Endodermal cell (in vitro differentiated cells): ENCODE measurements at places on chromosomes 3 and 15. TPM values are rescaled to one million over a fixed set of nuclear protein-coding genes. Genes with fewer than 3 reads are reported as not detected.

DNA sequence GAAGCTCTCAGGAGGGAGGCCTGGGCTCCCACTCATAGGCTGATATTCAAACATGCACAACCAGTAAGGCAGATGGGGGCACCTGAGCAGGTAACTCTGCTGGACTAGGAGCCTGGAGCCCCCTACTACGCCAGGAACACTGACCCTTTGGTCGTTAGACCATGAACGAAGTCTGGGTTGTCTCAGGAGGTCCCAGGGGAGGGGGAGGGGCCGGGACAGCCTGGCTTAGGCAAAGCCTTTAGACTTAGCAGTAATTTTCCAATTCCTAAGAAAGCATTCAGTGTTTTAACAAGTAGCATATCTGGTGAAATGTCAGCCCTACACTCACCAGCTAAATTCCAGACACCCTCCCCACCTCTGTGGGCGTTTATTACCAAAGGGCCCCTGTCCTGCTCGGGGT lies 67.4 kb upstream of the ST8SIA2 start:
- no peak overlapping the region for H3K4me3 ChIP-seq
- no peaks in the 10 kb centered on the region for H3K36me3 ChIP-seq

DNA sequence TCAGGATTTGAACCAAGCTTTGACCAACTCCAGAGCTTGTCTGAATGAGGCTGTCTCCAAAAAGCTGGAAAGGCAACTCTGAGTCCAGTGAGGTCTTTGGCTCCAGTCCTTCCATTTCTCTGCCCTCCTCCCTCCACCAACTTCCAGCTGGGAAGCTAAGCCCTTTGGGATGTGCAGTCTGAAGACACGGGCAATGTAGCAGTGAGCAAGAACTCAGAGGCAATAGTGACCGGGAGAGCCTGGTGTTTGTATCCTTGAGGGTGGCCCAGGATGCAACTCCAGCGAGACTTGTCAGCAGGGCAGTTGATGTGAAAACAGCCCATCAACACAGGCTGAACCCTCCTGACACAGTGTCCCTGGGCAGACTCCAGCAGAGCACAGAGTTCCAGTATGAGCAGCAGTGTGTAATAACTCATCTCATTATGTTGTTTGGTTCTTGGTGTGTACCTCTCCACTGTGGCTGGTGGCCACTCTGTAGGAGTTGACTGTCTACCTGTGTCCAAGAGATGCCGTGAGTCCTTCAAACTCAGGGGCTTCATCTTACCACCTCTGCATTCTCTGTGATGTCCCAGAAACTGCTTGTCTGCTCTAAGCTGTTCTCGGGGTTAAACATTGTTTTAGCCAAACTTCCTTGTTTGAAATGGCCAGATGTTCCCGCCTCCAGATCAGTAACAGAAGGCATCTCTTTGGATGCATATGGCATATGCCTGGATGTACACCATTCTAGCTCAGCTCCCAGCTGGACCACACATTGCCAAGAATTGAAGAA lies 6.6 kb downstream of the CDCP1 start:
- DNase-seq = no peak
- H3K4me3 ChIP-seq = no peak overlapping the region
- H3K27me3 ChIP-seq = peaks cover 11% of the 10 kb centered on the region
- H3K27ac ChIP-seq = no peak overlapping the region
- peaks cover 3% of the 10 kb centered on the region for H3K4me1 ChIP-seq
- H3K36me3 ChIP-seq = no peaks in the 10 kb centered on the region

DNA sequence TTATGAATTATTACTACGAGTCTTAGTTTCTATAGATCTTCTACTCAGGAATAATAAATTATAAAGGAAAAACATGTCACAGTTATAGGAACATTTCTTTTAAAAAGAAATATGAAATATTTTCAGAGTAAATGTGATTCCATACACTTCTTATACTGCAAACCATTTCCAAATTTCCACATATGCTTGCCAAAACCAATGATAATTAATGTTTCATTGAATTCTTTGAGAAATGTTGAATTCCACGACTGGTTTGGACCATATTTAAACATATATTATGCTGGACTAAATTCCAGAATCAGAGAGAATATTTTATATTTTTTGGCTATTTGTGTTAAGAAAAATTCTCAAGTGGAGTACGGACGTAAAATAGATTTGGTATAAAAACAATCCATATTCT lies 144.6 kb downstream of the EPHA3 start:
- DNase-seq = no peak
- no peaks in the 10 kb centered on the region for H3K36me3 ChIP-seq
- no peak overlapping the region for H3K27ac ChIP-seq
- no peak overlapping the region for H3K4me3 ChIP-seq
- H3K27me3 ChIP-seq = no peaks in the 10 kb centered on the region
- no peaks in the 10 kb centered on the region for H3K4me1 ChIP-seq

GRCh38 chr3:55173504-55173903 lies 245.6 kb upstream of the LRTM1 start:
- H3K36me3 ChIP-seq = no peaks in the 10 kb centered on the region
- H3K27ac ChIP-seq = no peak overlapping the region
- no peaks in the 10 kb centered on the region for H3K4me1 ChIP-seq
- no peak overlapping the region for H3K4me3 ChIP-seq
- H3K27me3 ChIP-seq = no peaks in the 10 kb centered on the region

DNA sequence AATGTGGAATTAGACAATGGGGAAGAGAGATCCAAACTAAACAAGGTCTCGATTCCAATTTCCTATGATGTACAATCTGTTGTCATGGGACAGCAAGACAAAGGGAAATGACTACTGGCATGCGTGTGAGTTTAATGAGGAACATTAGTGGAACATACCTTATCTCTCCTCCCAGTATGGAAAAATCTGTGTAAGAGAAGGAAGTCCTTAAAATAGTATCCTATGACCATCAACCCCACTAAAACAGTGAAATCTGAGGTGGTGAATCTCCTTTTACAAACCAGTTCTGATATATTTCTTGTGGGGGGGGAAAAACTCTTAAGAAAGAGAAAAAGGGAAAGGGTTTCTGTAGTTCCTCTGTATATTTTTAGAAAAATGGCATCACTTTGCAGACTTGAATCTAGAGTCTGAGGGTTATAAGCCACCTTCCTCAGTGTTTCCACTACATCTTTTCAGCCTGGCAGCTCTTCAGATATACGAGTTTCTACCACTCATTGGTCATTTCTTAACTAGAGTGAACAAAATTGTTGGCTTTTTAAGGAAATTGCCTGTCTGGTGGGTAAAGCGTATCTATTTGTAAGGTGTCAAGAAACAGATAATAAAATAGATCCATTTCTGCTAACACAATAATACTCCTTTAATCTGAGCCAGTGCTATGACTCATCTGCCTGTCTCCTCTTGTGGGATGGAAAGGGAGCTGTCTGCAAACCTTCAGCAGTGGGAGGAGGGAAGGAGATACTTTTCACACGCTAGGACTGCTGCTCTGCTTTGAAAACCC lies 3.0 kb upstream of the TNFAIP8L3 start:
- H3K27ac ChIP-seq = no peak overlapping the region
- no peak overlapping the region for H3K4me3 ChIP-seq
- H3K4me1 ChIP-seq = peaks cover under 1% of the 10 kb centered on the region

Gene IP6K1
- total RNA-seq = 29.2 to 50.3 TPM (median 49.8 TPM) in 3 replicates

Gene SI
- not detected in 2 replicates for total RNA-seq

DNA sequence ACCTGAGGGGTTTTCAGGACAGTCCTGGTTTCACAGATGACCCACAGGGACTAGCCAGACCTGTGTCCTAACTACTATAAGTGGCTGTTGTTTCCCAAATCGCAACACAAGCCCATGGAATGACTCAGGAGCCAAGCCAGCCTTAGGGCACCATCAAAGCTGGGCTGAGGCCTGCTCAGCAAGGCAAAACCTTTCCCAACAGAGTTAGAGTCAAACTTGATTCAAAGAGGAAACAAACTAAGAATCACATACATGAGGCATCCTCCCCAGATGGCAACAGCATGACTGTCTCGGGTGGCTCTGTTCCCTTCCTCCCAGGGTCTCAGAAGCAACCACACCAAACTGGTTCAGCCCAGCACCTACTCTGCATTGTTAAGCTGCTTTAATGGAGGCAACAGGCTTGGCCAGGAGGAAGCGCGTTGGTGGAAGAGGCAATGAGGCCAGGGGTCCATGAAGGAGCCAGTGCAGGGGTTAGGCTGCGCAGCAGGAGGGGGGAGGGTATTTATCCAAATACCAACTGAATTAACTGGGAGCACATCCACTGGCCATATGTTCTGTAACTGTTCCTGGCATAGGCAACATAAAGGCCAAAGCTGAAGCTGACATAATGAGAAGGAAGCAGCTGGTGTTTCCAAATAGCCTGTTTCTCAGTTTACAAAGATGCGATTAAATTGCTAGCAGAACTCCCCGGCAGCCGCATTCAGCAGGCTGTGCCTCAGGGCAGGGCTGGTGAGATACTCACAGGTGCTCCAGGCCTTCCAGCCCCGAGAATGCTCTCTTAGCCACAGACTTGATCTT lies 102.4 kb downstream of the LRIG1 start:
- peaks cover 91% of the 10 kb centered on the region for H3K36me3 ChIP-seq
- no peaks in the 10 kb centered on the region for H3K27me3 ChIP-seq
- H3K4me3 ChIP-seq = no peak overlapping the region
- peak overlapping the region; percentile 62 for H3K27ac ChIP-seq
- DNase-seq = peak; percentile 10

DNA sequence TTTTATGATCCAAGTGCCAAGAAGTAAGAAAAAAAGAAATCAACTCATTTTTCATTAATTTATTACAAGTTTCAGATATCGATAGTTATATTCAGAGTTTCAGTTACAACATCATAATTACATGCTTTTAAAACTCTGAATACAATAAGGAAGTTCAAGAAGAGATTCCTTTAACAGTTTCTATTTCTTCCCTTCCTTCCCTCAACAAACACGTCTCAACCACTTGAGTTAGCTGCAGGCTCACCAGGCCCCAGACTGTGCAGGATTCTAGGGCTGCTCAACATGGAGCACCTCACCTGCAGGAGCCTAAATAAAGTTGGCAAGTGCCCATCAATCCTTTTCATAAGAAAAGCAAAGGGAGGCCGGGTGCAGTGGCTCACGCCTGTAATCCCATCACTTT lies 79.2 kb upstream of the FNDC3B start:
- H3K4me1 ChIP-seq = peaks cover 5% of the 10 kb centered on the region
- H3K4me3 ChIP-seq = no peak overlapping the region
- peak overlapping the region; percentile 85 for H3K27ac ChIP-seq
- no peaks in the 10 kb centered on the region for H3K36me3 ChIP-seq
- no peaks in the 10 kb centered on the region for H3K27me3 ChIP-seq

Gene TGM5
- not detected in 3 replicates for total RNA-seq

GRCh38 chr3:77222701-77223100 lies 182.8 kb downstream of the ROBO2 start:
- H3K36me3 ChIP-seq = no peaks in the 10 kb centered on the region
- no peak for DNase-seq
- no peak overlapping the region for H3K27ac ChIP-seq
- H3K27me3 ChIP-seq = no peaks in the 10 kb centered on the region
- H3K4me3 ChIP-seq = no peak overlapping the region

Gene MASP1
- 0.57 and 0.59 TPM in 2 replicates for total RNA-seq

Gene GOLGA6C
- total RNA-seq = not detected in 3 replicates

DNA sequence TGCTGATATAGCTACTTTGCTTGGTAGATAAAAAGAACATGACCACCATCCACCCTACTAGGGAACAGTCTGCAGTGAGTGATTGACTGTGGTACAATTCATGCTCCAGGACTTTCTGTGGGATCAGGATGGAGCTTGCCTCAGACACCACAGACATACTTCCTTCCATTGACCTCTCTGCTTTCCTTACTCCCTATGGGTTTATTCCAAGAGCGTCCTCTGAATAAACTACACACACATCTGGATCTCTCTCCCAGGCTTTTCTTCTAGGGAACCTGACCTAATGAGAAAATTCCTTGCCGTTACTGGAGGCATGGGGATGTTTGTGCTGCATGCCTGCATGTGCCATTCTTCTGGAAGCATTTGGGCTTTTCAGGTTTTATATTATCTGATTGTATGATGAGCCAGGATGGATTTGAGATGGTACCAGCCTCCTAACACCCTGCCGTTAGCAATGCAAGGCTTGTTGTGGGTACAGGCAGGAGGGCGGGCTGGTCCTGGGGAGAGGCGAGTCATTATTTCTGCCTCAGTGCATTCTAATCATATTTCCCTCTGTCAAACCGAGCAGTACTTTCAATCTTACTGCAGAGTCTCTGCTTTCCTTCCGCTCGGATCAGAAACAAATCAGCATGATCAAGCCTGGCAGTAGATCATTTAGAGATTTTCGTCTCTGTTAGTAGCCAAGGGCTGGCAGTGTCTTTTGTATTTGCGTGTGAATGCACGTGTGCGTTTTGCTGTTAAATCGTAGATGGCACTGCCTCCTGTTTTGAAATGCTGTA lies 279.2 kb downstream of the PDCD6IP start:
- H3K36me3 ChIP-seq = no peaks in the 10 kb centered on the region
- DNase-seq = no peak
- peak overlapping the region; percentile 36 for H3K27ac ChIP-seq
- H3K4me3 ChIP-seq = no peak overlapping the region
- H3K4me1 ChIP-seq = no peaks in the 10 kb centered on the region
- H3K27me3 ChIP-seq = no peaks in the 10 kb centered on the region

DNA sequence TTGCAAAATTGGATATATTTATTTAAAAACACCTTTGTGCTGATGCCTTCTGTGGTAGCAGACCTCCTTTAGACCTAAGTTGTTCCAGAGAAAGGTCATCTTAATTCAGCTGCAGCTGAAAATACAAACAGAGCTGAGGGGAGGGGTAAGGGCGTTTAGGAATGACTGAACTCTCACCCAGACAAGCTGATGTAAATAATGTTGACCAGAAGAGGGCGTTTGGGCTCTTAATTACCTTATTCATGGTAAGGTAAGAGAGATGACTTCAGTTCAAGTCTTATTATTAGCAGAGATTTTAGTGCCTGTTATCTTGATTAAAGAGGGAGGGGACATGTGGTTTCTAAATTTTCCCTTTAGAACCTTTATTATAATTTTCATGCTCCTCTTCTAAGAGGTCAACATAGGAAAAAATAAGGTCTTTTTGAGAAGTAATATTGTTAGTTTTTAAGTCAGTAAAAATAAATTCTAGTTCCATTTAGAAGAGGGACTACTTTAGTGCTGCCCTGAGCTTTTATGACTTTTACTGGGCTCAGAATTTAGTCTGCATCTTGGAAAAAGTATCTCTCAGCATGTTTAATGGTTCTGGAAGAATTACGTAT lies 46.3 kb downstream of the GPR171 start:
- no peak overlapping the region for H3K27ac ChIP-seq
- no peaks in the 10 kb centered on the region for H3K36me3 ChIP-seq
- no peaks in the 10 kb centered on the region for H3K27me3 ChIP-seq
- DNase-seq = no peak
- no peaks in the 10 kb centered on the region for H3K4me1 ChIP-seq

- DNase-seq = no peak
- peaks cover 39% of the 10 kb centered on the region for H3K36me3 ChIP-seq
- H3K27ac ChIP-seq = no peak overlapping the region
These were observed 45.8 kb downstream of the SEMA3G start for GRCh38 chr3:52399131-52399530.

GRCh38 chr3:119937229-119937628 lies 155.3 kb downstream of the NR1I2 start:
- H3K36me3 ChIP-seq = no peaks in the 10 kb centered on the region
- H3K27ac ChIP-seq = no peak overlapping the region
- DNase-seq = no peak
- H3K27me3 ChIP-seq = no peaks in the 10 kb centered on the region
- no peaks in the 10 kb centered on the region for H3K4me1 ChIP-seq

GRCh38 chr3:133838916-133839800 lies 33.5 kb downstream of the SRPRB start:
- no peaks in the 10 kb centered on the region for H3K4me1 ChIP-seq
- no peaks in the 10 kb centered on the region for H3K36me3 ChIP-seq
- H3K27me3 ChIP-seq = no peaks in the 10 kb centered on the region
- no peak for DNase-seq
